ENCODE measurements at places on chromosomes 12 and 14.

DNA sequence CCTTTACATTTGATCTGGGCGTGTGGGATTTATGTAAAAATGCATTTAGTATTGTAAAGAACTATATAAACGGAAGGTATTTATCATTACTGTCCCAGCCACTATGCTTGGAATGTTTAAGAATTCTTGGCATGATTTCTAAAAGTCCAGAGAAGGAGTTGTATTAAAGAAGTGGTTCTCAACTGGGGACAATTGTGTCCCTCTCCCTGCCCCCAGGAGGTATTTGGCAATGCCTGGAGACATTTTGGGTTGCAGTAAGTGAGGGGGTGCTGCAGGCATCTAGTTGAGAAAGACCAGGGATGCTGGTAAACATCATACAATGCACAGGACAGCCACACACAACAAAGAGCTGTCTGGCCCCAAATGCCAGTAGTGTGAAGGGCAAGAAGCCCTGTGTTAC, 7.2 kb downstream of the SLC38A1 start:
- no peak for DNase-seq
- no peak overlapping the region for H3K27ac ChIP-seq
- no peaks in the 10 kb centered on the region for H3K27me3 ChIP-seq
- H3K4me3 ChIP-seq: no peak overlapping the region
- peaks cover 30% of the 10 kb centered on the region for H3K36me3 ChIP-seq

DNA sequence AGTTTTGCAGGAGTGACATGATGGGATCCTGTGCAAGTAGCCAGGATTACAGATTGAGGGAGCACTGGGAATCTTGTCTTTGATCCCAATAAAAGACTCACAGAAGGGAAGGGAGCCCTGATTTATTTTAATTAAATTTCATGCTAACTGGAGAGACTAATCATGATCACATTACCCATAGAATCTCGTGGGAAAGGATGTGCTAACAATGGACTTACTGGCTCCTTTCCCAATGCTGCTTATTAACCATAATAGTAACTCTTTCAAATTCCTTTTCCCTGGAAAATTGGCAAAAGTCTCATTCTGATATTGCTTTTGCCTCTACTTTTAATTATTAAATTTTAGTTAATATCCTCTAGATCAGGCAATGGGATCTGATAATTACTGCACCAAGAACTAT, 174.8 kb upstream of the AVPR1A start:
- H3K36me3 ChIP-seq: no peaks in the 10 kb centered on the region
- DNase-seq: no peak
- H3K4me3 ChIP-seq: no peak overlapping the region
- no peaks in the 10 kb centered on the region for H3K27me3 ChIP-seq
- no peaks in the 10 kb centered on the region for H3K4me1 ChIP-seq

- peaks cover 11% of the 10 kb centered on the region for H3K27me3 ChIP-seq
- no peak overlapping the region for H3K4me3 ChIP-seq
- DNase-seq: no peak
- H3K36me3 ChIP-seq: peaks cover 15% of the 10 kb centered on the region
- peaks cover 16% of the 10 kb centered on the region for H3K4me1 ChIP-seq
These were observed 24.1 kb upstream of the SRGAP1 start for GRCh38 chr12:63820427-63820826.

DNA sequence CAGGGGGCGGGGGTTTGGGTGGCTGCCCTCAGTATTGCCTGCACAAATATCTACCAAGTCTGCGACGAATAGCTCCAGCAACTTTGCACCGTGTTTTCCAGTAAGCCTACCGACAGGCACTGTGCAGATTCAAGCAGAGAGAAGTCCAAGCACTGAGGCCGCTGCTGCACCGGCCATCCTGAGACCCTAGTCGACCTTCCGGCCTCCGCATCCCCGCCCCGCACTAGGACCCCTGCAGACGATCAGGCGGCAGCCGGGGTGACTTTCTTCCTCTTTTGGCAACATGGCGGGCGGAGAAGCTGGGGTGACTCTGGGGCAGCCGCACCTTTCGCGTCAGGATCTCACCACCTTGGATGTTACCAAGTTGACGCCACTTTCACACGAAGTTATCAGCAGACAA, at the start of gene EIF2S3B:
EIF2S3B (plus strand) TSS at position 271 of the 400 bp plus-strand sequence; CDS start at position 284, 13 bp downstream.
- H3K36me3 ChIP-seq: no peaks in the 10 kb centered on the region
- H3K27me3 ChIP-seq: peaks cover 16% of the 10 kb centered on the region
- no peak for DNase-seq
- no peak within 1 kb of the TSS for H3K27ac ChIP-seq
- H3K4me1 ChIP-seq: no peaks in the 10 kb centered on the region

GRCh38 chr14:43669355-43669754, 837.7 kb downstream of the FSCB start:
- no peak overlapping the region for H3K4me3 ChIP-seq
- no peak overlapping the region for H3K27ac ChIP-seq
- DNase-seq: no peak
- no peaks in the 10 kb centered on the region for H3K36me3 ChIP-seq
- H3K27me3 ChIP-seq: no peaks in the 10 kb centered on the region

All from T-helper 2 cell treated with Interferon-gamma antibody and Interleukin-4, amounts not matched to agents 5 μg/mL and 100 μg/mL, for 36 hours (primary cell).